ENCODE measurements at places on chromosomes 2 and 18. TPM values are rescaled to one million over a fixed set of nuclear protein-coding genes. Genes with fewer than 3 reads are reported as not detected.

TTC27 gene
- total RNA-seq, result 25.5 TPM

MOCOS gene
- 0.39 TPM for total RNA-seq

DCDC2C gene
- not detected for total RNA-seq

FRZB gene
- not detected for total RNA-seq

LYG1 gene
- total RNA-seq, result 0.79 TPM

AQP12A gene
- not detected for total RNA-seq

HOXD10 gene
- not detected for total RNA-seq

CLEC4F gene
- total RNA-seq, result not detected

PIEZO2 gene
- total RNA-seq, result under 0.01 TPM

MLPH gene
- total RNA-seq, result 21.9 TPM

LAMA1 gene
- 2.0 TPM for total RNA-seq

ANKRD36B gene
- total RNA-seq, result 75.4 TPM

CCDC178 gene
- not detected for total RNA-seq

AGXT gene
- not detected for total RNA-seq

GPR75 gene
- 3.5 TPM for total RNA-seq

NHEJ1 gene
- total RNA-seq, result 23.6 TPM

SERPINB3 gene
- not detected for total RNA-seq

CEP68 gene
- total RNA-seq, result 6.6 TPM

UGT1A8 gene
- total RNA-seq, result not detected

TTR gene
- total RNA-seq, result 0.39 TPM

MAP3K19 gene
- not detected for total RNA-seq

STPG4 gene
- 1.2 TPM for total RNA-seq
